ENCODE measurements at places on chromosomes 1 and 21.

- no peak for DNase-seq
Measured at GRCh38 chr21:44392185-44392584, 38.8 kb downstream of the TRPM2 start.

DNA sequence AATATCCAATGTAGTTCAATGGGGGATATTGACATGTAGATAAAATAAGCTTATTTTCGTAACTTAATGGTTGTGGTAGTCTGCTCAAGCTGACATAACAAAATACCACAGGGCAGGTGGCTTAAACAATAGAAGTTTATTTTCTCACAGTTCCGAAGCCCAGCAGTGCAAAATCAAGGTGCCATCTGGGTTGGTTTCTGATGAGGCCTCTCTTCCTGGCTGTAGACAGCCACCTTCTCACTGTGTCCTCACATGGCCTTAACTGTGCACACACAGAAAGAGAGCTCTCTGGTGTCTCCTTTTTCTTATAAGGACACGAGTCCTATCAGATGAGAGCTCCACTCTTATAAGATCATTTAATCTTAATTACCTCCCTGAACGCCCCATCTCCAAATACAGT is 64.8 kb upstream of the IPO9 start:
- DNase-seq: no peak

- DNase-seq: no peak
Measured at GRCh38 chr1:43564551-43565348, 34.1 kb downstream of the PTPRF start.

DNA sequence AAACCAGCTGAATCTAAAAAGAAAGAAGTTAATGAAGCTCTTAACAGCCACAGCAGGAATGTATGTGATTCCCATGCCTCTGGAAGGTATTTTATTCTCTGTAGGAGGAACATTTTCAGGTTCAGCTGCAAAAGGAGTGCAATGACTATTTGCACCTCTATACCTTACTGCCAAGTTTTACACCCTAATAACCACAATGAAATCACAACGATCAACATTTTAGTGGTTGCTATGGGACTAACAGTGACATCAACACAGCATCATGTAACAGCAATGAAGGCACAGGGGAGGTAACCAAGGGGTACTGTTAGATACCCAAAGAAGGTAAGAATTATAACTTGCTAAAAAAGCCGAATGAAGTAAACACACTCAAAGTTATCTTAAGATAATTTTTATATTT is 116.3 kb upstream of the HP1BP3 start:
- no peak for DNase-seq

GRCh38 chr1:4301007-4301406 is 353.4 kb upstream of the AJAP1 start:
- DNase-seq: no peak

GRCh38 chr1:70518106-70518505 is 107.0 kb downstream of the CTH start:
- no peak for DNase-seq

DNA sequence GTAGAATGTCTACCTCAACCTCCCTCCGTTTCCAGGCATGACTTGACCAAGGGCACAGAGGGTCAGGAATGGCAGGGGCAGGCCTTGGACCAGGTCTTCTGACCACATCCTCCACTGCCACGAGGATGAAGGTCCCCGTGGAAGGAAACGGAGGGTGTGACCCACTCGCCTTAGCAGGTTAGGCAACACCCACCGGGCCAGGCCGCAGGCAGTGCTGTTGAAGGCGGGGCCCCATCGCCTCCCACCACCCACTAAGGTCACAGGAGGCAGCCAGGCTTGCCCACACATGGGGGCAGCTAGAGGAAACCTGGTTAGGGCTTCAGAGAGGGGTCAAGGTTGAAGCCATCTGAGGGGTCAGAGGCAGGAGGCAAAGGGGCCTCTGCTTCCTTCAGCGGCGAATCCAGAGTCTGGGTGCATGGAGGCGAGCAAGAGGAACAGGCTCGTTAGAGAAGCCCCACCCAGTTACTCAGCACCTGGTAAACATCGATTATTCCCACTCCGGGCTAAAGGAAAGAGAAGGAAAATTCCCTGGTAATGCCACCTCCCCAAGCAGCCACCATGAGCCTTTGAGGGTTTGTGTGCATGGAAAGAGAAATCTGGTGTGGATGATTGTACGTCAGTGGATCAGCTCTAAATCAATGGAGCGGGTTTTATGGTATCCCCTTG is 37.0 kb downstream of the RIPK4 start:
- DNase-seq: no peak

DNA sequence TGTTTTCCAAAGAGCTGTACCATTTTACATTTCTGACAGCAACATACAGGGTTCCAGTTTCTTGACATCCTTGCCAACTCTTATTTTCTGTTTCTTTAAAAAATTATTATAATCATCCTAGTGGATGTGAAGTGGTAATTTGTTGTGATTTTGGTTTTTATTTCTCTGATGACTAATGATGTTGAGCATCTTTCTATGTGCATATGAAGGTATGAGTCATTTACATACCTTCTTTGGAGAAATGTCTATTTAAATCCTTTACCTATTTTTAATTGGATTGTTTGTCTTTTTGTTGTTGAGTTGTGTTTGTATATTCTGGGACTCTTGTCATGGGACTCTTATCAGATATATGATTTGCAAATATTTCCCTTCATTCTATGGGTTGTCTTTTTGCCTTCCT is 20.8 kb upstream of the MPC2 start:
- DNase-seq: no peak

GRCh38 chr1:69567652-69568420 is at the start of gene LRRC7:
TSS of gene LRRC7 (plus strand) at chr1:69567922. CDS start at chr1:69568640, 718 bp downstream.
- no peak for DNase-seq

DNA sequence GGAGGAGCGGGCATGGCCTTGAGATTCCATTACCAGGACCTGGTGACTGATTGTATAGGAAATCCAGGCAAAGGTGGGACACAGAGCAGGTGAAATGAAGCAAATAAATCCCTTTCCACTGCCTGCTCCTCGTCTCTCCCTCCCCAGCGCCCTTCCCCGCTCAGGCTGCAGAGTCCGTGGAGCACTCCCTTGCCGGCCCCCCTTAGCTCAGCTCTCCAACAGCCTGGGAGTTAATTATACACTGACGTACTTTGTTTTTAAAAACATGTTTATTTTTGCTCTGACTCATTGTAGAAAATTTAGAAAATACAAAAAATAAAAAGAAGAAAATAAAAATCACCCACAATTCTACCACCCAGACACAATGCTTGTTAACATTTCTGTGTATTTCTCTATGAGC is 61.7 kb downstream of the LGR6 start:
- no peak for DNase-seq

DNA sequence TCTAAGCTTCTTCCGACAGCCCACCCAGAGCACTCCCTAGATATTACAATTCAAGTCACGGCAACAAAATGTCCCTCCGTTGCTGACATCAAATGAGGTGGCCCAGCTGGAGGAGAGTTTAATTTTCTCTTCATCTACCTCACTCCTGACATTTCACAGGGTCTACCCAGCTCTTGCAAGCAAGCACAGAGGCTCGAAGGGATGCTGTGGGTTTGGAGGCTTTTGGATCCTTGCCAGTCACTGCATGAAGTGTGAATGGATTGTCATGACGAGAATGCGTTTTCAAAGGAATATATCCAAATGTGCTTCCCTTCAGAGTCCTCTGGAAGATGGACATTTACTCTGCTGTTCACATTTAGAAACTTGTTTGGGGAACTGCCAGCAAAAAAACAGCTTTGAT is 33.5 kb downstream of the CAPN8 start:
- DNase-seq: no peak

GRCh38 chr1:241624935-241625334 is 15.2 kb downstream of the CHML start:
- DNase-seq: no peak

- no peak for DNase-seq
Measured at GRCh38 chr1:111491070-111491469, 12.4 kb downstream of the ADORA3 start.

- no peak for DNase-seq
Measured at GRCh38 chr1:162868972-162869371, 8.0 kb upstream of the CCDC190 start.

DNA sequence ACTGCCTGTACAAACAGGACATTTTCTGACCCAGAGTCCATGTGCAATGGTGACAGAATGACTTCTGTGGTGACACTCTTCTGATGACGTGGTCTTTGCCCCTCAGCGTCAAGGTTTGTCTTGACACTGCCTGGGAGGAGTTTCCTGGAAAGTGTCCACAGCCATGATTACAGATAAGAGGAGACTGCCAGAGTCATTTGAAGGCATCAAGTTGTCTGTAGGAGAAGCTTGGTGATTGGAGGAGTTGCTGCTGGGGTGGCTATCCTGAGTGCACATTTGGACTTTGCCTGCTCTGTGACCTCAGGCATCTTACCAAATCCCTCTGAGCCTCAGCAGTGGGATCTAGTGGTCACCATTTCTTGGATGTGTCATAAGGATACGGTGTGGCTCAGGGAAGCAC is 17.7 kb downstream of the TCHHL1 start:
- no peak for DNase-seq

DNA sequence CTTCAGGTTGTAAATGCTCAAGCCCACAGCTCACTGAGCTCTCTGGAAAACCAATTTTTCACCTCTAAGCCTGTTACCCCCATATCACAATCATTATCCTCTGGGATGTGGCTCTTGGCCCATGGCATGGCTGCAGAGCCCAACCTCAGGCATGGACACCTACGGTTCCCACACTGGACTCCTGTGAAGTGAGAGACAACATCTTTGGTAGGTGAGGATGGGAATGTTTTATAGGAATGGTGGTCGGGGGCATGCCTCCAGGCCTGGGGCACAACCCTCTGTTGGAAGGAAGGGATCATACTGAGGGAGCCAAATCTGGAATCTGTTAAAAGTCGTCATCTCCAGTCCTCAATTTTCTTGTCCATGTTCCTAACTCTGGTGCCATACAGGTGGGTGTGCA is 179.1 kb downstream of the FOXD2 start:
- no peak for DNase-seq

DNA sequence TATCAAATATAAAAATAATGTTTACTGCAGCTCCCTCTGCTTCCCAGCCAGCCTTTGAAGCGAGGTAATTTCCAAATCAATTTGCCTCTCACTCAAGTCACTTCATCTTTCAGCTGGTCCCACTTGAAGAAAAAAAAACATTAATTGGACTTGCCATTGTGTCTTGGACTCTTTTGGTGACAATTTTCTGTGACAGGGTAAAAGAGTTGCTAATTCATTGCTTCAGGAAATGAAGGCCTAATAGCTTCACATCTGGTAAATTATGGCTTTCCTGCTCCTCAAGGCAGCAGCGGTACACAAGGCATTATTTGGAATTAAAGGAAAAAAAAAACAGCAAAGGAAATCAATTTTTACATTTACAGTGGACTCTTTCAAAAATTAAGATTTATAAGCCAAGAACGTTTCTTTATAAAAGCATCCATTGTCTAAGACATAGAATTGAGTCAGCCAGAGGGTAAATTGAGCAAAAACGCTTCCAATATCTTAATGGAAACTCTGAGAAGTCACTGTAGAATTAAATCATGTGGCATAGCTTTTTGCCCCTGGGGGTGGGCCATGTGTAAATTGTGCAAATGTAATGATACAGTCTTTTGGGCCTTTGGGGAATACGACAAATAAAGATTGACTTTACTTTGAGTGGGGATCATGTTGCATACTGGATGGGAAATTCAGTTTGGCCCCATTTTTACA is 102.5 kb downstream of the LYPLAL1 start:
- no peak for DNase-seq

DNA sequence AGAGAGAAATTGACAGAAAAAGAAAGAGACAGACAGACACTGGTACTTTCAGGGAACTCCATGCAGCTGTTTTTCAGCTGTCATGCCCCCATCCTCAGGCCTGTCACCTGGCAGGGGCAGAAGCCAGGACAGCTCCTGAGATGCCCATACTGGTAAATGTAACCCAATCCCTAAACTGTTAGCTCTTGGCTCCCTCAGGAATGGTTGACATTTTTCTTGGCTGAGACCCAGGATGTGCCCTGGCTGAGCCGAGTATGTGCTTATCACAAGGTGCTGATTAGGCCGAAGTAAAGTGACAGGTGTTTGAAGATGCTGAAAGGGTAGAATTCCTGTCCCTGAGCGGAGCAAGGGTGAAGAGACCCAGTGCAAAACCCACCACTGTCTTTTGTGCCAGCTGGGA is 50.7 kb downstream of the PGM1 start:
- DNase-seq: no peak

DNA sequence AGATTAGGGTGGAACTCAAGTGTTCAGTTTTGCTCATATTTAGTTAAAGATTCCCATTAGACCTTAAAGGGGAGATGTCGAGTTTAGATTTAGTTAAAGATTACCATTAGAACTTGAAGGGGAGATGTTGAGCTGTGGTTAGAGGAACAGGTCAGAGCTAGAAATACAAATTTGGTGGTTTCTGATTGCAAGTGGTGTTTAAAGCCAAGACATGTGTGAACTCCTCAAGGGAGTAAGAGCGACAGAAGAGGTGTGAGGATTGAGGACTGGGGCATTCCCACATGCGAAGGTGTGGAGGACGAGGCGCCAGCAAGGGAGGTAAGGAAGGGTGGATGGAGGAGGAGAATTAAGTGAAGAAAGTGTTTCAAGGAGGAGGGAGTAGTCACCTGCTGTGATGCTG is 168.6 kb downstream of the IER5 start:
- no peak for DNase-seq

DNA sequence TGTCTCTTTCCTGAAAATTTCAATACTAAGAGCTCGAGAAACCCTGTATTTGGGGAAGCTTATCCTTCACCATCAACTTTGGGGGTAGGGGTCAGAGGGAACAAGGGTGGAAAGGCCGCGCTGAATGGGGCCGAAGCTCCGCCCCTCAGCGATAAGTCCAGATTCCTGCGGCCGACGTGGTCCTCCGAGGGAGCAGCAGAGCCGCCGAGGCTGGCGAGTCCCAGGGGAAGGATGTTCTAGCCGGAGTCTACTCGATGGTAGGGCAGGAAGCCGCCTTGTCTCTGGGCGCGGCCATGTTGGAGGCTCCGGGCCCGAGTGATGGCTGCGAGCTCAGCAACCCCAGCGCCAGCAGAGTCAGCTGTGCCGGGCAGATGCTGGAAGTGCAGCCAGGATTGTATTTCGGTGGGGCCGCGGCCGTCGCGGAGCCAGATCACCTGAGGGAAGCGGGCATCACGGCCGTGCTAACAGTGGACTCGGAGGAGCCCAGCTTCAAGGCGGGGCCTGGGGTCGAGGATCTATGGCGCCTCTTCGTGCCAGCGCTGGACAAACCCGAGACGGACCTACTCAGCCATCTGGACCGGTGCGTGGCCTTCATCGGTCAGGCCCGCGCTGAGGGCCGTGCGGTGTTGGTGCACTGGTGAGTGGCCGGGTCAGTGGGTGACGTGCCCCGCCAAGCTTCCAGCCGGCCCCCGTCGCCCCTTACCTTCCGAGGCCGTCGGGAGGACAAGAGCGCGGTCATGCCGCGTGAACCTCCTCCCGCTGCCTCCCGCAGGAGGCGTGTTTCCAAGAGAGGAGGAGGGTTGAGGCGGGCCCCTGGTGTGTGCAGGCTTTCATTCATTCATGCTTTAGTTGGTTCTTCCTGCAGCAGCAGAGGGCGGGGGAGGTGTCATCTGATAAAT is at the start of gene DUSP12:
DUSP12 (plus strand) TSS at position 278 of the 899 bp plus-strand sequence; CDS start at position 294, 16 bp downstream.
- peak; percentile 72 for DNase-seq

- peak; percentile 57 for DNase-seq
Measured at GRCh38 chr1:18951818-18952391, 4.6 kb downstream of the IFFO2 start.

- DNase-seq: no peak
Measured at GRCh38 chr1:31122101-31122735, 56.7 kb upstream of the PUM1 start.
